RPMI7951 (cell line): ENCODE measurements at places on chromosomes 3 and 15. TPM values are rescaled to one million over a fixed set of nuclear protein-coding genes. Genes with fewer than 3 reads are reported as not detected.

GRCh38 chr15:57133127-57133968 lies 214.9 kb downstream of the TCF12 start:
- no peak for DNase-seq

PCLAF gene
- total RNA-seq, result 185 and 229 TPM in 2 replicates

GRCh38 chr3:192187485-192188051 lies 539.8 kb downstream of the FGF12 start:
- peak; percentile 21 for DNase-seq

ARHGEF26 gene
- total RNA-seq, result 2.2 and 3.3 TPM in 2 replicates

GRCh38 chr3:127780536-127781400 lies 41.5 kb downstream of the MGLL start:
- DNase-seq, result no peak

GRCh38 chr15:89206908-89207331 lies 14.5 kb downstream of the RLBP1 start:
- peak; percentile 68 for DNase-seq
